NCI-H1417 treated with DMSO at 0.1 percent for 48 hours (cell line): ENCODE measurements at places on chromosomes 4 and X.

GRCh38 chr4:2256156-2256731 is 5.7 kb downstream of the MXD4 start:
- no peak for DNase-seq

GRCh38 chr4:109916027-109916409 is 3.3 kb downstream of the EGF start:
- DNase-seq: no peak

DNA sequence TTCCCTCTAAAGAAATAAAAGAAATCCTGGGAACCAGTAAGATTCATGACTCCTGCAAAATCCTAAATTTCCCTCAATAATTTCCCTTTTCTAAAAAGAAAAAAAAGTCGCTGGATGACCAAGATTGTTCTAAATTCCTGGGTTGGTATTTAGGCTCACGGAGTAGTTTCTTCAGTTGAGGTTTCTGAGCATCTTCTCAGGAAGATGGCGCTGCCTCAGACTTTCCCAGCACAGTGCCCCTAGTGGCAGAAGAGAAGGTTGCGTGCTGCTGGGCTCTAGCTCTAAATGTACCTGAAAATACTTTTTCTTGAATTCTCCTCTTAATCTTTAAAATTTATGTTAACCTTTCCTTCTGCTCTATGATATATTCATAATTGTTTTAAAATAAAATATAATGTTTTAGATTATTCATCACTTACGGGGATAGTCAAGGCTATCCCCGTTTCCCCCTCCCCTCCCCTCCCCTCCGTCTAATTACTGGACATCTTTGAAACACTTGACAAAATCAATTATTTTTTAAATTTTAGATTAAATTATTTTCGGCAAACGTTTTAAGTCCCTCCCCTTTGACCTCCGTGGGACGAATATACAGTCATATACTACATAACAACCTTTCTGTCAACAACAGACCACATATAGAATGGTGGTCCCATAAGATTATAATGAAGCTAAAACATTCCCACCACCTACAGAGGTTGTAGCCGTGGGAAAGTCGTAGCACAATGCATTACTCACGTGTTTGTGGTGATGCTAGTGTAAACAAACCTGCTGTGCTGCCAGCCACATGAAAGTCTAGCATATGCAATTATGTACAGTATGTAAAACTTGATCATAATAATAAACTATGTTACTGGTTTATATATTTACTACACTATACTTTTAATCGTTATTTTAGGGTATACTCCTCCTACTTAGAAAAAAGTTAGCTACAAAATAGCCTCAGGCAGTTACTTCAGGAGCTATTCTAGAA is 41.0 kb upstream of the GATB start:
- DNase-seq: no peak

DNA sequence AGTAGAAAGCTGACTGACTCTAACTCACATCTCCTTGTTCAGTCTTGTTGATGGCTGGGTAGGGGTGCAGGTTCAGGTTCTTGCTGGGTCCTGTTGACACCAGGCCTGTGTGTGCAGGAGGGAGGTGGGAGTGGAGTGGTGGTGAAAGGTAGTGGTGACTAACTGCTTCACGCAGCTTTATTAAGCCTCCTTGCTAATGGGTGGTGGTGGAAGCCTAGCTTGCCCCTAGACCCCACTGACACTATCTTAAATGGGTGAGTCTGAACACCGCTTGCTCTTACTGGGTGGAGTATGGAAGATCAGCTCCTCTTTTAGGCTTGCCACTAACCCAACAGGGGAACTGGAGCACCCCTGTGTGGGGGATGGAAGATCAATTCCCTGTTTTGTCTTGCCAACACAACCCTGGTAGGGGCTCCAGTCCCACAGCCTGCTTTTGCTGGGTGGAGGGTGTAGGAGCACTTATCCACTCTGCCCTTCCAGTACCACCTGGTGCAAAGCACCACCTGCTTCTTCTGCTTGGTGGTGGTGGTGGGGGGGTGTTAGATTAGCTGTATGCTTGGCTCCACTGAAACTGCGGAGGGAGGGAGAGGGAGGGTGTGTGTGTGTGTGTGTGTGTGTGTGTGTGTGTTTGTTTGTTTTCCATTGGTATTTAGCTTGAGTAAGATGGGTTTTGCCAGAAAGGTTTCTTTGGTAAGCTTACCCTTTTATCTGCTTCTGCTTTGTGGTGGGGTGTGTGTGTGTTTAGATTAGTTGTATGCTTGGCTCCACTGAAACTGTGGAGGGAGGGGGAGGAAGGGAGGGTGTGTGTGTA is 25.6 kb downstream of the KDM6A start:
- no peak for DNase-seq

- no peak for DNase-seq
These were observed 608.0 kb upstream of the FTHL17 start for GRCh38 chrX:31679861-31680260.

DNA sequence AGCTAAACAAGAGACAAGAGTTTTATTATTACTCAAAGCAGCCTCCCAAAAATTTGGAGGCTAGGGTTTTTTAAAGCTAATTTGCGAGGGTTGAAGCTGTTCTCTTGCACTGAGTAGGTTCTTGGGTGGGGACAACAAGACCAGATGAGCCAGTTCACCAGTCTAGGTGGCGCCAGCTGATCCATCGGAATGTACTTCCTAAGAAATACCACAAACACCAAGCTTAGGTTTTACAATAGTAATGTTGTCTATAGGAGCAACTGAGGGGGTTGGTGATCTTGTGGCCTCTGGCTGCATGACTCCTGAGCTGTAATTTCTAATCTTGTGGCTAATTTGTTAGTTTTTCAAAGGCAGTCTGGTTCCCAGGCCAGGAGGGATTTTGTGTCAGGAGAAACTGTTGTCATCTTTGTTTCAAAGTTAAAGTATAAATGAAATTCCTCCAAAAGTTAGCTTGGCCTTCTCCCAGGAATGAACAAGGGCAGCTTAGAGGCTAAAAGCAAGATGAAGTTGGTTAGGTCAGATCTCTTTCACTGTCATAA is 130.6 kb downstream of the SLC7A11 start:
- no peak for DNase-seq

- no peak for DNase-seq
These were observed 46.9 kb upstream of the SMARCAD1 start for GRCh38 chr4:94160774-94161173.

GRCh38 chrX:51851507-51852085 is 41.8 kb upstream of the MAGED1 start:
- no peak for DNase-seq

- no peak for DNase-seq
These were observed 98.8 kb downstream of the CDS1 start for GRCh38 chr4:84681486-84682274.

DNA sequence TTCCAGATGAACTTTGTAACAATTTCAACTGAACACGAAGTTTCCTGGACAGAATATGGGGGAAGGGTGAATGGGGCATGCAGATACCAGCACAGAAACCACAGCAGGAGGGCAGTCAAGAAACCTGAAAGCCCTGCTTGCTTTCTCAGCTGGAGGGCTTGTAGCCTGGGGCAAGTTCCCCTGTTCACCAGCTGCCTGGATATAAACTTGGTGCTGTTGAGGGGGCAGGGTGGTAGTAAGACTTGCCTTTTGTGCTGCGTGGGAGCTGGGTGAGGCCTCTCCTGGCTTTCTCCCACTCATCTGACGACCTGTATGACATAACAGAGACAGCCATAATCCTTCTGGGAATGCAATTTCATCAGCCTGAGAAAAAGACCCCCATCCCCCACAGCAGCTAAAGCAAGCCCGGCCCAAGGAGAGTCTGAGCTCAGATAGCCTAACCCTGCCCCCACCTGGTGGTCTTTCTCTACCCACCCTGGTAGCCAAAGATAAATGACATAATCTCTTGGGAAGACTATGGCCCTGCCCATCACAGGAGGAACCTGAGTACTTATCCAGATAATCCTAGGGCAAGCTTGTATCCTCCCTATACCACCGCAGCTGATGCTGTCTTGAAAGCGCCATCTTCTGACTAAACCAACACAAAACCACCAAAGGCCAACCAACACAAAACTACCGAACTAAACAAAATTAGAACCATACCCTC is 234.3 kb downstream of the LAS1L start:
- DNase-seq: no peak

DNA sequence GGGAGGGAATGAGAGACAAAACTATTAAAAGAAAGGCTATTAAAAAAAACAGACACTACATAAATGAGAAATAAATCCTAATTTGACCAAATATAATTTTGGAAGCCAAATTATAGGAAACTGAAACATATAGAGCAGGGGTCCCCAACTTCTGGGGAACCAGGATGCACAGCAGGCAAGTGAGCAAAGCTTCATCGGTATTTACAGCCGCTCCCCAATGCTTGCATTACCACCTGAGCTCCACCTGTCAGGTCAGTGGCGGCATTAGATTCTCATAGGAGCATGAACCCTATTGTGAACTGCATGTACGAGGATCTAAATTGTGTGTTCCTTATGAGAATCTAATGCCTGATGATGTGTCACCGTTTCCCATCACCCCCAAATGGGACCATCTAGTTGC is 28.4 kb downstream of the ABCG2 start:
- no peak for DNase-seq
